ENCODE measurements at places on chromosomes 2 and 18.

DNA sequence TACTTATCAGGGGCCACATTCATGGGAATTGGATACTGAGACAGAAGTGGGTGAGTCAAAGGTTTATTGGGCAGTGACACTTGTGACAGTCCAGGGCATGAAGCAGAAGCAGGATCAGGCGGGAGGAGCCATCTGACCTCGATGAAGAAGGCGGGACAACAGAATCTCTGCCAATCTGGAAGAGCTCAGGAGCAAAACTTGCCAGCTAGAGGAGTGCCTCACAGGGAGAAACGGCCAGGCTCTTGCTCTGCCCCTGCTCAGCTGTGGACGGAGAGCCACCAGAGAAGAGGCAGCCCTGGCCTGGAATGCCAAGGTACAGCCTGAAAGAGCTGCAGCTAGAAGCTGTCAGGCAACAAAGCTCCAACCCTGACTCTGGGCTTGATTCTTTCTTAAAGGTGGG lies 16.9 kb downstream of the DAW1 start:
- no peak for DNase-seq

- DNase-seq: no peak
Measured at GRCh38 chr18:58908006-58908405, 43.3 kb downstream of the ZNF532 start.

DNA sequence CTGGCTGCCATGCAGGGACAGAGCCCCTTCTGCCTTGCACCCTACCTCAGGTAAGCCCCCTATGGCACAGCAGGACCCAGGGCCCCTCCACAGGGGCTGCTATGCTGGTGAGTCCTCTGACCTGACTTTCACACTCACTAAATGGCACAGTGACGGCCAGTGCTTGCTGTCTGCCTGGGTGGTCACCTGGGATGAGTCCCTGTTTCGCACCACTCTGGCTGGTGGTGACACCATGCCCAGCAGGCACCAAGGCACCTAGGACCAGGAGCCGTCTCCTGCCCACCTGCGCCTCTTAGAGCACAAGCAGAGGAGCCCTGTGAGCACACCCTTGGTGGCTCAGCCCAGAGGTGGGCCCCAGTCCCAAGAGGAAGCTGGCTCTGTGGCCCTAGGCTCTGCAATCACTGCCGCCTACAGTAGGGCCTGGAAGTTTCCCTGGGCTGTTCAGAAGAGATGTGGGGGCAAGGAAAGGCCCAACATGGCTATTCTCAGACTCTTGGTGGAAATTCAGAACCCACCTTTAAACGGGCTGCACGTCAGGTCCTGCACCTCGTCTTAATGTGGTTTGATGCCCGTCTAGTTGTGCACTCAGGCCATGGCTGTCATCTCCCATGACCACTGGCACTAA lies 96.0 kb downstream of the PLB1 start:
- no peak for DNase-seq

GRCh38 chr2:175553910-175554309 lies 372.4 kb upstream of the ATP5MC3 start:
- DNase-seq: no peak

- DNase-seq: no peak
Measured at GRCh38 chr2:220664272-220665107, 907.6 kb downstream of the EPHA4 start.

DNA sequence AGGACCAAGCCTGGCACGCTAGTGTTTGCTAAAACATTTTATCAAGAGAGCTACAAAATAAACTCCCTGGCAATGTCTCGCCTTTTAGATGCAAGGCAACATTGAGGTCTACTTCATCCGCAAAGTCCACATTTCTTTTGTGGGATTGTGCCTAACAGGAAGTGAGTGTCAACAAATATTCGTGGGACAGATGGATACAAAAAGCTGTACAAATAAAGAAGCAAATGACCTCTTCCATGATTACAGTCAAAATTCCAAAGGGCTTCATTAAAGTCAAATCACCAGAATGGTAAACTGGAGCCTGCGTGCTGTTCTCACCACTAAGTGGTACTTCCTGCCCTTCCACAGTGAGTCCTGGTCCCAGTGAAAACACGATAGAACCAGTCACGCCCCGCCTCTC lies 40.4 kb downstream of the L3MBTL4 start:
- DNase-seq: no peak

DNA sequence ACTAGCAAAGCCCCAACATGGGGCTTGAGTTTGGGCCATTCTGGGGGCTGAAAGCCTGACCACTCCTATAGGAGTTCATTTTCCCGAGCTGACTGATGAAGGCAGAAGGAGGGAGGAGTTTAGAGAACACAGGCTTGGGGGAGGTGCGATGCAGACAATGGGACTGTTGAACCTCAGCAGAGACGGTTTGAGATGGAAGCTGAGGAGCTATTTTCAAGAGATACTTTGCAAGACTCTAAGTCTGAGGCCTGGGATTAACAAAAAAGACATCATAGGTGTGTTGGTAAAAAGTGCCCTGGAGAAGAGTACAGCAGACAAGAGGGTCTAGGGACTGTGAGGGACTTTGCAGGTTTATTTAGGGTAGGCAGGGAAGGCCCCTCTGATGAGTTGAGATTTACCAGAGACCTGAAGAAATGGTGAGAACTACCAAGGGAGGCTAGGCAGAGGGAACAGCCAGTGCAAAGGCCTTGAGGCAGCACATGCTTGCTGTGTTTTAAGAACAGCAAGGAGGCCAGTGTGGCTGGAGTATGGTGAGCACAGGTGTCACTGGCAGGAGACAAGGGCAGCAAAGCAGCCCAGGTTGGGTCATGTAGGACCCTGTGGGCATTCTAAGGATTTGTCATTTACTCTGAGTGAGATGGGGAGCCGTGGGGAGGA lies 31.6 kb downstream of the PCBP1 start:
- DNase-seq: no peak

- DNase-seq: no peak
Measured at GRCh38 chr2:205655779-205656456, 26.4 kb upstream of the NRP2 start.

DNA sequence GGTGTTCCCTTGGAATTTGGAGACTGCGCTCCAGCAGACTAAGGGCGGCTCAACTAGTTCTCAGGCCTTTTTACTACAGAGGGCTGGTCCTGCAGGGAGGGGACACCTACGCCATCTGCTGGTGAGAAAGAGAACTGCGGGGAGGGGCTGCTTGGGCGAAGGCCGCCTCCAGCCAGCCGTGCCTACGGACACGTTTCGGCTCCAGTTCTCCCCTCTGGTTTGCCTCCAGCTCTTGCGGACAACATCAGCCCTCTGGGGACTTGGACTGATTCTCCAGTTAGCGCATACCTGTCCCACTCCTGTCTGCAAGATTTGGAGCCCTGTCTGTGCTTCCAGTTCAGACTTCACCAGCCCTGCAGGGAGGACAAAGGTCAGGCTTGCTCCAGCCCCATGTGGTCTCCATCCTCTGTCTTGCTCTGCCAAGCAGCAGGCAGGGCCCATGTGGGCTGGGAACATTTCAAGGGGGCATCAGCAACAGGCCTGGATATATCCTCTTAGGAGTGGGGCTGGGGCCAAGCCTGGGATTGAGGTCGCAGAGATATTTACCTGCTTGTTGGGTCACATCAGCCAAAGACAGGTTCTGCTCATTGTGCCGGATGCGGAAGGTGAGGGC lies 10.3 kb downstream of the PTPRN start:
- DNase-seq: peak; percentile 59

- peak; percentile 2 for DNase-seq
Measured at GRCh38 chr18:4758980-4759379, 303.9 kb upstream of the DLGAP1 start.

GRCh38 chr2:10303694-10304378 lies 1.1 kb downstream of the HPCAL1 start:
- peak; percentile 47 for DNase-seq

GRCh38 chr2:26279886-26280285 lies 35.1 kb downstream of the HADHB start:
- DNase-seq: no peak
